GM10248 (cell line): ENCODE measurements at places on chromosomes 3 and 15.

DNA sequence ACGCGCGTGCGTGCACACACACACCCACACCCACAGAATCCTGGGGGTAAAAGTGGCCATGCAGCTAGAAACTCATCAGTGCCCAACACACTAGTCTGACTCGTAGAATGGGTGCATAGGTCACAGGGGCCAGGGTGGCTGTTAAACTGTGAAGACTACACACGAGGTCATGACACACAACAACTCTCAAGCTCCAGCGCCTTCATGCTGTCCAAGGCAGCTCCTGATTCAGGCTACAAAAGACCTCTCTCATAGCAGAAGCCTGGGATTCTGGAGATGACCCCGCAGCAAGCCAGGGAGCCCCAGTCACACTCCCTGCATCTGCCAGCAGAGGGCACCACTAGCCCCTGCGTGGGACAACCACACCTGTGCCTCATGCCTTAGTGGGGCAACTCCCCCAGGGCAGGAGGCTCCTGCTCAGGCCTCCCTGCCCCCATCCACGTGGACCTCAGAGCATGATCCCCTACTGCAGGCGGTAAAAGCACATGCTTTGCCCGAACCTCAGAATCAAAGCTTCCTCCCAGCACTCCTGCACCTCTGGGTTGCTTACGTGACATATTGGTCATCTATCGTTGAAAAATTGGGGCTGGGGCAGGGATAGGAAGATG lies 93.1 kb downstream of the LRIG1 start:
- DNase-seq, result peak; percentile 88

DNA sequence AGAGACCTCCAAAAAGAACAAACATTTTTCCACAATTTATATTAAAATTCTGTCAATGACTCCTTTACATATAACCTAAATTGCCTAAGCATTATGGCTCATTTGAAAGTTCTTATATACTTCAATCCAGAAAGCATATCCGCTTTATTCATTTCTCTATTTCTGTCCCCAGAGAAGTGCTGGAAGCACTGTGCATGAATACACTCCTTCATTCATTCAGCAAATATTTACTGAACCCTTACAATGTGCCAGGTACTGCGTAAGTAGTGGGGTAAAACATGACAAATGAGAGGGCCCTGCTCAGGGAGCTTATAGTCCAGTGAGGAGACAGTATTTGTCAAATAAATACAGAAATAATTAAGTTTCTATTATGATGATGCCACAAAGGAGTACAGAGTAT lies 3.3 kb downstream of the PDCD10 start:
- no peak for DNase-seq

DNA sequence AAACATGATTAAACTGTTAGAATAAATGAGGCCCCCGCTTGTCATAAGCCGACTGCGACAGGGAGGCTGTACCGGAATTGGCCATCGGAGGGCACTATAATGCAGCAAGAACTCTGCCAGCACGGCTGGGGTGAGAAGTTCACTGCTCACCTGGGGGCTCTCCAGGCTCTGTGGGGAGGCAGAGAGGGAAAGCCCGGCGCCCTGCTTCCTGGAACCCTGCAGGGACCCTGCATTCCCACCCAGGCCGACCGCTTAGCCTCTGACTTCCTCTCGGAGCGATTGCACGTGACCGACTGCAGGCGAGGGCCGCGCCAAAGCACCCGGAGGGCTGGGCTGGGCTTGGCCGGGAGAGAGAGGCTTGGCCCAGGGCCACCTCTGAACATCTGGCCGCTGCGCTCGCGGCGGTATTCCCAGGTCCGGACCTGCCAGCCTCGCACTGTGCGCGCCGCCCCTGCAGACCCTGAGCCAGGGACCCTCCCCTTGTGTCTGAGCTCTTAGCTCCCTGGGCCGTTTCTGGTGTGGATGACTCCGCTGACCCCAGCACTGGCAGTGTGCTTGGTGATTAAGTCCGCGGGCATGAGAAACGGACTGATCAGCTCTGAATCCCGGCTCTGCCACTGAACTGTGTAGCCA lies 26.2 kb downstream of the DRD3 start:
- DNase-seq, result peak; percentile 85

GRCh38 chr3:160671231-160671630 lies 5.7 kb upstream of the ARL14 start:
- DNase-seq, result no peak

DNA sequence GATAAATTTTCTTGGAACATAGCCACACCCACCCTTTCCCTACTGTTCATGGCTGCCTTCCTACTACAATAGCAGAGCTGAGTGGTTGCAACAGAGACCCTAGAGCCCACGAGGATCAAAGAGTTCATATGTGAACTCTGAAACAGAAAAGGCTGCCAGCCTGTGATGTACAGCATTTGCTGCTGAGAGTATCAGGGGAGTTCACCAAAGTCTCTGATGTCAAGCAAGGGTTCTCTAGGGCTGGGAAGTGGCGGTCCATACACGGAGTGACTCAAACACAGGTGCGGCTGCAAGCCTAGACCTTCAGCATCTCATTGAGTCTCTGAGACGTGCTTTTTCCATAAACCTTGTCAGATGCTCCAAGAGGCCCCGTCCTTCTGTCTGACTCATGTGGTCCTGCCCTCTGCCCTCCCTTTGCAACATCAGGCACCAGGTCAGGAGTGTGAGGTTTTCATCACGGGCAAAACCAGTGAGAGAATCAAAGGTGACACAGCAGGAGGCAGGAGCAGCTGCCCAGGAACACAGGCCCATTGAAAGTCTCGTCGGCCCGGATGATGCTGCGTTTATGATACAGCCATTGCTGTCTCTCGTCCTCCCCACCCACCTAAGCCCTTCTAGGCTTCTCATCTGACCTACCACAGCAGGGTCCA lies 42.9 kb downstream of the PCSK6 start:
- DNase-seq, result no peak

- no peak for DNase-seq
Observed at GRCh38 chr3:37582086-37582485, 279.6 kb upstream of the CTDSPL start.

DNA sequence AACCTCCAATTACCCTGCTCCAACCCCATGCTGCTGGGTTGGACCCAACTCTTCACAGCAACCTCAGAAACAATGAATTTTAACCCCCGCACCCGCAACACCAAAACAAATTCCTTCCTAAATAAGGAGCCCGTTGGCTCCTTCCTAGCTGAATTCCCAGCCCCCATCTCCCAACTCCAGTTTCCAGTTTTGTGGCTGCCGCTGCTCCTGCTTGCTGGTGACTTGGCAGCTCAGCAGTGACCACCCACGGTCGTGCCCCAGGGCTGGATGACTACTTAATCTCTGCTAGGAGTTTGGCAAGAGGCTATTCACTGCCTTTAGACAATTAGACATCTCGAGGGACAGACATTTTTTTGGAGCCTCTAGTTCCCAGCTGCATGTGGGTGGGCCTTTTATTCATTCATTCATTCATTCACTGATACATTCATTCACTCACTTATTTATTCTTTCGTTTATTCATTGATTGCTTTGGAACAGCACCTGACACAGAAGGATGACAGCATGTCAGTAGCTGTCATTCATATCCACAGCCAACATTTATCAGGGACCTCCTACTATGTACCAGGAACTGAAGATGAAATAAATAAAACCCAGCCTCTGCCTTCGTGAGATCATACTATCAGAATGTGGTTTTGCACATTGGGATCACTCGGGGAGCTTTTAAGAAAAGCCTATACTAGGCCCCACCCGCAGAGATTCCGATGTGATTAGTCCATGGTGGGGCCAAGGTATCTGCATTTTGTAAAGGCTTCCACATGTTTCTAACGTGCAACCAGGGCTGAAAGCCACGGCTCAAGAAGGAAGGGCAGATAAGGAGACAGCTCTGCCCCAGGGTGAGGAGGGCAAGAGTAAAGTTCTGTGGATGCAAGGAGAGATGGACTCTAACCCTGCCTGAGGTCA lies 256.5 kb downstream of the SHQ1 start:
- no peak for DNase-seq
